ENCODE measurements at places on chromosomes 7 and 10.

GRCh38 chr10:113912582-113912981 lies 58.1 kb downstream of the NHLRC2 start:
- no peak for DNase-seq

DNA sequence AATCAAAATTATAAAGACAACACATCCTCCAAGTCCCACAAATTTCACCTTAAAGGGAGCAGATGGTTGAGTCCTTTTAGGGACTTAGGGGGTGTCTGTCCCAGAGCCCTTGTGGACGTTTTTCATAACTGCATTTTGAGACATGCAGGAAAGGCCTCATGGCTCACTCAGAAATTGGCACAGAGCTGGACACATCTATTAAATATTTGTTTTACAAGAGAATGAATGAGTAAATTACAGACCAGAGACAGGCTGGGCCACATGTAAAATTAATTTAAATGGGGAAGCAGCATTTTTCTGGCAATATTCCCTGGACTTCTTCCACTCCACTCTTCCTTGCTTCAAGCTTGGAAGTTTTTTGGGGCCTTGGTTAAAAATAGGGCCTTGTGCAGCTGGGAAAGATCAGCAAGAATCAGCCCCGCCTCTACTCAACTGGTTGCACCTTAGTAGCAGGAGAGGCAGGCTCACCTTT lies 20.0 kb downstream of the LAMB1 start:
- DNase-seq, result peak; percentile 72

DNA sequence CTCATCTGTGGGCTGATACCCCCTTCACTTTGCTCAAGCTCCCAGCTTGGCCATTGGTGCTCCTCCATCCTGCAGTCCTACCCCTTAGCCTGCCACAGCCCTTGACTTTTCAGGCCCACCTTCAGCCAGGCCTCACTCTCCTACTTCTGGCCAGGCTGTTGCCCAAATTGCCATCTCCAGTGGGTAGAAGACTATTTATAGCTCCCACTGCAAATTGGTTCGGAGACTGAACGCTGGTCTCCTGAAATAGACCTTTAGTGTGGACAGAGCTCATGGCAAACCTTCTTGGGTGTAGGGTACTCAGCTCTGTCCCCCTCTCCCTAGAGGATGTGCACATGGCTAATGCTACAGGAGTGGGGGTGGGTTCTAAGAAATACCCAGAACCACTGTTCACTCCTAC lies 697.8 kb downstream of the LRMDA start:
- DNase-seq, result no peak

DNA sequence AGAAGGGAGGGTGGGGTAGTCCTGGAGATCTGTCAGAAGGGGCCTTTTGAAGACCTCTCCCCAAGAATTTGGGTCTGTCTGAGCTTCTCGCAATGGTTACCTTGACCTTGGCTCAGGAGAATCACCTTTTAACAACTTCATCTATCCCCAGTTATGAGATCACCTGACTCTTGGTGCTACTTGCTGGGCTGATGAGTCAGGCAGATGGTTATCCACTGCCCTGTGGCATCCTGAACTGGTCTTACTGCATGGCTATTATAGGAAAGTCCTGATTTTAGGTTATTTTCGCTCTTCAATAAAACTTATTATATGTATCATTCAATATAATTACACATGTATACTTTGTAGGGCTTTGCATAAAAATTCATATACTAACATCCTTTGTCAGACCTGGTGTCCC lies 274.7 kb downstream of the GFRA1 start:
- no peak for DNase-seq

DNA sequence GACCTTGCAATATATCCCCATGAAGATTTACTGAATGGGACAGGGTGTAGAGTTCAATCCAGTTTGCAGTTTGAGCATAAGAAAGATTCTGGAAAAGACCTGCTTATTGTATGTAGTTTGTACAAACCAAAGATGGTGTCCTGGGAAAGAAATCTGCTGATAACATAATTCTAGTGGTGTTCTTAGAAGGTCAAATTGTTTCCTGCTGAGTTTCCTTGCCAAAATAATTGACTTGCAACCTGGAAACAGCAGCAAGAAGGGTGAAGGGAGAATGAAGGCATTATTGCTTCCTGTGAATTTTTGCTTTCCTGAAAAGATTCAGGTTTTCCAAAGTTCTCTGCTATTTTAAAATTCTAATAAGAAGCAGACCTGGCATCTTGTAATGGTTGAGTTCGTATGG lies 222.9 kb downstream of the KIF20B start:
- DNase-seq, result no peak

- DNase-seq, result no peak
These were observed 16.3 kb upstream of the THSD7A start for GRCh38 chr7:11848251-11848650.

GRCh38 chr7:120400806-120401455 lies 128.0 kb downstream of the KCND2 start:
- DNase-seq, result no peak

GRCh38 chr7:93036149-93036640 lies 81.6 kb downstream of the SAMD9 start:
- DNase-seq, result no peak

DNA sequence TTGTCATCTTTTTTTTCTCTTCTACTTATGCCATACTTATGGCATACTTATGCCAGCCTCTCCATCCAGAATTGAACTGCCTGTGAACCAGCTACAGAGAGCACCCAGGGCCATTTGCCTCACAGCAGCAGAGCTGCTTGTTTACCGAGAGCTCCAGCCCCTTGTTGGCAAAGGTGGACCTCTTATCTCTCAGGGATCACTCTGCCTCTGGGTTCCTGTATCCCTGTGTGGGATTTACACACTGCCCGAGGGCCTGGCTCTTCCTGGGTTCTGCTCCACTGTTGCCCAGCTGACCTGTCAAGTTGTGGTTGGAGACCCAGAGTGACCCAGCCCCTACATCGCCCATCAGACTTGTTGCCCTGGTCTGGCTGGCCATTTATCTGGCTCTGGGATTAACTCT lies 22.3 kb downstream of the MRPS33 start:
- DNase-seq, result no peak

- no peak for DNase-seq
These were observed 117.3 kb downstream of the FANK1 start for GRCh38 chr10:126013489-126014281.

GRCh38 chr7:79425665-79426064 lies 27.8 kb downstream of the MAGI2 start:
- no peak for DNase-seq

- no peak for DNase-seq
These were observed 10.5 kb upstream of the EDRF1 start for GRCh38 chr10:125708971-125709503.

DNA sequence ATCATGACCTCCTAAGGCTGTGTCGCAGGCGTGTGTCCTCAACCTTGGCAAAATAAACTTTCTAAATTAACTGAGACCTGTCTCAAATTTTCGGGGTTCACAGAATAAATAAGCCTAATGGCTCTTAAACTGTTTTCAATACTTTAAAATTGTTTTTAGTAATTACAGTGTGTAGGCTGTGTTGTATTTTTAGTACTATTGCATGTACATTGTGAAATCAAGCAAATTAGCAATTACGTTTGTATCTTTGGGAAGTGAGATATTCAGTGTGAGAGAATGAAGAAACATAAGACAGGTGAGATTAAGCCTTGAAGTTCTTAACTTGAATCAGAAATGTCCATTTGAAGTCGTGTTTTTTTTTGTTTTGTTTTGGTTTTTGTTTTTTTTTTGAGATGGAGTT lies 4.8 kb upstream of the AKR1B10 start:
- no peak for DNase-seq

DNA sequence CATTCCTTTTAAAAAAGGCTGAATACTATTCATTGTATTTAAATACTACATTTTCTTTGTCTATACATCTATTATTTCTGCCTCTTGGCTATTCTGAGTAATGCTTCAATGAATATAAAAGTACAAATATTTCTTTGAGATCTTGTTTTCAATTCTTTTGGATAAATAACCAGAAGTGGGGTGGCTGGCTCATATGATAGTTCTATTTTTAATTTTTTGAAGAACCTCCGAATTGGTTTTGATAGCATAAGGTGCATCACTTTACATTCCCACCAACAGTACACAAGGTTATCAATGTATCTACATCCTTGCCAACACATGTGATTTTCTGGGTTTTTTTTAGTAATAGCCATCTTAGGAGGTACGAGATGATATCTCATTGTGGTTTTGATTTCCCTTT lies 72.5 kb downstream of the ZNF277 start:
- no peak for DNase-seq
